ENCODE measurements at places on chromosomes 1 and 21.

GRCh38 chr21:17466166-17466565, 46.7 kb upstream of the CXADR start:
- no peak for DNase-seq

DNA sequence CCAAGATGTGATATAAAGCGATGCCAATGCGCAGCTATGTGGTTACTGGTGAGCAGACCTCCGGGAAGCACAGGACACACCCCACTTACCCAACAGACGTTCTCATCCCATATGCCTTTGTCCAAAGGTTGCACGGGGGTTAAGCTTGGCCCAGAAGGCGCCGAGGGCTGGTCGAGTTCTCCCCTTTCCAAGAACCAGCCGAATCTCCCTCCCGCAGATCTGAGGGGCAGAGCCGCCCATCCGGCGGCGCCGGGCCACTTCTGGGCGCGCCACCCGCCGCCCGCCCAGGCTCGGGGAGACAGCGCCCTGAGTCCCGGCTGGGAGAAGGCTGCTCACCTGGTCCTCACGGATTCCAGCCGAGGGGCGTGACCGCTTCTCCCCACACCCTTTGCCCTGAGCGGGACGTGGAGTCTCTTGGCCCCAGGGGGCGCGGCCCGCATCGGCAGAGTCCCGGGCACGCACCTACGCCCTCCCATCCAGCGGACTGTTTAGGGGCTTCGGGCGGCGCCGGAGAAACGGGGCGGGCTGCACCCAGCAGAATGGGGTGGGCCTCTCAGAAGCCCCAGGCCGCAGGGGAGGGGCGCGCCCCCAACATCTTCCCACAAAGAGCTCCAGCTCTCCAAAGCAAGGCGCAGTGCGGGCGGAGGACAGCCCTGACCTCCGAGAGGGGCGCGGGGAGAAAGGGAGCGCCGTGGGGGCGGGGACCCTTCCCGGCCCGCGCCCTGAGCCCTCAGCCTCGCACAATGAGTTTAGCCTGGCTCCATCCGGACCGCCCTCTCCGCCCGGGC, 615 bp downstream of the GPR161 start:
- DNase-seq, result no peak

DNA sequence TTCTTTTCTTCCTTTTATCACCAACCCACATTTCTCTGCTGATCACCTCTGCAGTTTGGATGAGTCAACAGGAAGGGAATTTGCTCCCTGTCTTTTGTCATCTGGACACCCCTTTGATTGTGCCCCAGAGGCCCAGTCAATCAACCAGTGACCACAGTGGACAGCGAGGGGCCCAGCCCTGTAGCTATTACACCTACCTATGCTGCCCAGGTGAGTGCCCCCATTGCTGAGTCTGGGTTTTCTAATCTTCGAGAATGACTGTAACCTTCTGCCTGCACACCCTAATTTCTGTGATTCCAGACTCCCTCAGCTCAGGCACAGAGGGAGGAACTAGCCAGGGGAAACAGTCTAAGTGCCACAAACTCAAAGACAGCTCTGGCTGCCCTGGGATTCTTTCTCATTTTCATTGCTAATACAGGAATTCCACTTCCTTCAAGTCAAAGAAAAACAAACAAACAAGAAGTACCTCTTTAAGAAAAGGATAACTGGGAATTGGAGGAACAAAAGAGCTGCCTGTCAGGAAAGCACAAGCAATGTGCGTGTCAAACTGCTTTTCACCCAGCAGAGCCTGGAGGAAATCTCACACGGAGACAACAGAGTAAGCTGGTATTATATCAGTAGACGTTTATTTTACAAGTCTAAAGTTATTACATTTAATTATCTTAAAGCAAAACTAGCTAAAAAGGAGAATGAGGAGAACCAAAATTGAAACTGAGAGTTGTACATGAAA, 311.1 kb downstream of the AJAP1 start:
- DNase-seq, result no peak

- no peak for DNase-seq
Observed at GRCh38 chr21:28590676-28591075, 402.0 kb downstream of the LTN1 start.

GRCh38 chr1:83034851-83035250, 964.1 kb downstream of the TTLL7 start:
- no peak for DNase-seq

DNA sequence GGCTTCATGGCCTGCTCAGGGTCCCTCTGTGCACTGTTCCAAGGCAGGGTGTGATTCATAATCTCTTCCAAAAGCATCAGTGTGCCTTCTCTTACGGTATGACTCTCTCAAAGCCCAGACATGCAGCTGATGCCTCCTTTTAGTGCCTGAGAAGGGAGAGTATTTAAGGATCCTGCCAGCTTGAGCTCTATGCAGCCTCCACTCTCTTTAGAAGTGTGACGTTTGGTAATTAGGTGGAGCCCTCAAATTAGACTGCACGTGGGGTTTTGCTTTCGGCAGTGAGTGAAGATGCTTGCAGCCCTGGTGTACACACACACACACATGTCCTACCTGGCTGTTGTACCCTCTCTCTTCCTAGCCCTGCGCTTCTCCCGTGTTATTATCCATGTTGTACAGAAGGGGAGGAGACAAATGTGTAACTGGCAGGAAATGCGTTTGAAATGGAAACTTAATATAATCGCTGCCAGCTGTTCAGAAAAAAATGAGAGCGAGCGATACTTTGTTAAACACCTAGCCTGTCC, 2.6 kb upstream of the C1orf174 start:
- DNase-seq, result peak; percentile 21

GRCh38 chr1:219909476-219909875, 18.9 kb downstream of the SLC30A10 start:
- no peak for DNase-seq

DNA sequence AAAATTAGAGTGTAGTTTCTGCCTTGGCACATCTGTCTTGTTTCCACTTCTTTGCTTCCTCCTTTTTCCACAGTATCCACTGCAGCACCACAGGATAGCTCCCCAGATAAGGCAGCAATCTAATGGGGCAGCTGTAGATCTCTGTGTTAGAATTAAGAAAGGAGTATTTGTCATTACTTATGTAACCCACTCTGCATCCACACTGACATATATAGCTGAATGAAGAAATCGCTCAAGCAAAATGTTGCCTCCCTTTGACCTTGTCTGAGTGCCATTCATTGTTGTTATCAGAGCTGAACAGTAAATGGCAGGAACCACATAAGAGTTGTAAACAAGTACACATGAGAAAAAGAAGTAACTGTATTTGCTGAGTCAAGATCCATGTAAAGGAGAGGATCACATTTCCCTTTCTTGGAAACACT, 45.9 kb upstream of the DPH5 start:
- no peak for DNase-seq

DNA sequence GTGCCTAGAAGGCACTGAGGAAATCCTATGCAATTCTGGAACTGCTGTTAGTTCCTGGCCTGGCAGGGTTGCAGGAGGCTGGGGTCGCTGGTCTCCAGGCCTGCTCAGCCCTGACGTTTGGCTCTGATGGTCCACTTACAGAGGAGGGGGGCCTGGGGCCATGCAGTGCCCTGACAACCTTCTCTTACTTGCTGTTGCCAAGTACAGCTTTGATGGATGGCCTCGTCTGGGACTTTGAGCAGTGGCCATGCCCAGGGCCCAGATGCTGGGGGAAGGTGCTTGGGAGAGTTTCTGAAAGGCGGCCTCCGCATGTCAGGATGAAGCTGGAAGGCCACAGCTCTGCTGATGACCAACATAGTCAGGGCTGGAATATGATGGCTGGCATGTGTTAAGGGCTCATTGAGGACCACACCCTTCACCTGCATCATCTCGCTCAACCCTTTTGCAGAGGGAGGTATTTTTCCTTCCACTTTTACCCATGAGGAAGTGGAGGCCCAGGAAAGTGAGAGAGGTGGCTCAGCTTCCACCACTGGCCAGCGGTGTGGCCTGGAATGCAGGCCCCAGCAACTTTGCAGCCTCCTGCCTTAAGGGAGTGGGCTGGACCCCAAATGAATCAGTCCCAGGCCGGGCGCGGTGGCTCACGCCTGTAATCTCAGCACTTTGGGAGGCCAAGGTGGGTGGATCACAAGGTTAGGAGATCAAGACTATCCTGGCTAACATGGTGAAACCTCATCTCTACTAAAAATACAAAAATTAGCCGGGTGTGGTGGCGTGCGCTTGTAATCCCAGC, 34.7 kb upstream of the LRRC3 start:
- DNase-seq, result no peak

DNA sequence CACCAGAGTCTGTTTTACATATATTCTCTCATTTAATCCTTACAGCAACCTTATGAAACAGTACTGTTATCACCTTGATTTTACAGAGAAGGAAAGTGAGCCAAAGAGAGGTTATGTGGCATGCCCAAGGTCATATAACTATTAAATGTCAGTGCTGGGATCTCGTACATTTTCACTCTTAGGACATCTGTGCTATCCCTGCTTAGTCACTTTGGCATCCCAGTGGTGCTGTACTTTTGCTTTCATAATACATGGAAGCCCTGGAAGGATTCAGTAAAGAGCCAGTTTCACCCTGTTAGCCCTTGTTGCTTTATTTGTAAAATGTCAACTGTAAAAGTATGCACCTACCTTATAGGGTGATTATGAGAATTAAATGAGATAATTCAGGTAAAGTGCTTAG, 104.4 kb downstream of the NFIA start:
- no peak for DNase-seq

- no peak for DNase-seq
Observed at GRCh38 chr1:101220906-101221305, 15.9 kb upstream of the S1PR1 start.

GRCh38 chr1:29319300-29320110, 83.2 kb downstream of the PTPRU start:
- DNase-seq, result no peak

- DNase-seq, result no peak
Observed at GRCh38 chr1:187928696-187929095, 1099.9 kb downstream of the PLA2G4A start.

GRCh38 chr1:229625071-229625914, 629 bp downstream of the TAF5L start:
- peak; percentile 54 for DNase-seq

GRCh38 chr1:53366901-53367502, 39.1 kb upstream of the LRP8 start:
- DNase-seq, result no peak

DNA sequence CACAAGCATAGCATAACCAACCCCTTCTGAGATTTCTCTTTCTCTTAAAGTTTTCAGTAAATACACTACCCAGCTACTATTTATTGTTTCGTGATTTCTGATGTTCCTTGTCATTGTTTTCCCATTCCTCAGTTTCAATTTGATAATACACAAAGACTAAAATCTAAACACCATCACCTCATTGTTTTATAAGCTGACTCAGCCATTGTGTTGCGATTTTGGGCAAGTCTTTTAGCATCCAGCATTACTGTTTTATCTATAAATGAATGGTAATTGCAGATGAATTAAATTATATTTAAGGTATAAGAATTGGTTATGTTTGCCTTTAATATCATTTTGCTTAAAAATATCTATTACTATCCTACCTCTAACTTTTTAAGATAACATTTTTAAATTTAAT, 1308.5 kb downstream of the PLA2G4A start:
- DNase-seq, result no peak

DNA sequence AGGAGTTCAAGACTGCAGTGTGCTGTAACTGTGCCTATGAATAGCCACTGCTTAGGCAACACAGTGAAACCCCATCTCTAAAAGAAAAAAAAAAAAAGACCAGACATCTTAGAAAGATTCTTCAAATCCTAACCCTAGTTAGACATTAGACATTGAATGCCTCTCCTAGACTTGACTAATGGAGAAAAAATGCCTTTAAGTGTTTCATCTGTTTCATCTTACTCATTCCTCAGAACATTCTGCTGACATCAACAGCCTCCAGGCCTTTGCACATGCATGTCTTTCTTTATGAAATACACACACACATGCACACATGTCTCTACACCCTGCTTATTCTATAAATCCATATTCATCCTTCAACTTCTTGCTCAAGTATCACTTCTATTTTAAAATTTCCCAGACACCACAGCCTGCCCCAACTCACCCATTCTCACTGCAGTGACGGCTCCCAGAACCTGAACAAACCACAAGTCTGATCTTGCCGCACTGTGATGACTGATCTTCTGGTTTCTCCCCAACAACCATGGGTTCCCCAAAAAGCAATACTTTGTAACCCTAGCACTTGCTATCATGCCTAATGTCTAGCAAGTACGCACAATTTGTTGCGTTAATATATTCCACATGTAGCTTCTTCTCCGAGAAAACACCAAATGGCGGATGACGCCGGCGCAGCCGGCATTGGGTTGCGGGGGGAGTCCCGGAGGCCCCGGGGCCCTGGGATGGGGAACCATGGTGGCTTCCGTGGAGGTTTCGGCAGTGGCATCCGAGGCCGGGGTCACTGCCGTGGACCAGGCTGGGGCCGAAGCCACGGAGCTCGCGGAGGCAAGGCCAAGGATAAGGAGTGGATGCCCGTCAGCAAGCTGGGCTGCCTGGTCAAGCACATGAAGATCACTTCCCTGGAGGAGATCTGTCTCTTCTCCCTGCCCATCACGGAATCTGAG, 37.4 kb downstream of the LRRC52 start:
- no peak for DNase-seq

DNA sequence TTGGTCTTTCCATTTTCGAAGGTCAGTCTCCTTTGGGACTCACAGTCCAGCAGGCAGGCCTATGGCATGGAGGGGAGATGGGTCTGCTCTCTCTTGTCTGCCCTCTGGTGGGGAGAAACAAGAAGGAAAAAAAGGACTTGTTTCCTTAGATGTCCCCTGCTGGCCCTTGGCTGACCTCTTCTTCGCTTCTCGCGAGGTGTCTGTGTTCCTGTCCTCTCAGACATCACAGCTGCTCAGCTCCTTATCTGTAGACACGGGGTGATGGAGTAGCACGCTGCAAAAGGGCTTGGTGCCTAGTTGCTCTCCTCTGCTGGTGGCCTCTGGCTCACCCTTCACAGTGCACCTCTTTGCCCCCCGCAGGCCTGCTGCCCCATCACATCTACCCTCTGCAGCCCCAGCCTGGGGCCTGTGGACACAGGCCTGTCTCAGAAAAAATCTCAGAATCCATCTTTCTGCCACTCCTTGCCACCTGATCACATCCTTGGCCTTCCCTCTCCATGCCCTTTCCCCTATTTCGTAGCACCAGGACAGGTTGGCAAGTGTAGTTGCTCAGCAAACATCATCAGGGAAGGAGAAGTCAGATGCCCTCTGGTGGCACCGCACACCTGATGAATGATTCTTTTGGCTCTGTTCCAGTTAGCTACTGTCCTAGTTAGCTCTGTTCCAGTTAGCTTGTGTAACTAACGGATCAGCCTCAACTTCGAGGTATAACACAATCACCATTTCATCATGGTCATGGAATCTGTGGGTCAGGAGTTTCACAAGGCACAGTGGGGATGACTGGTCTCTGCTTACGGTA, 18.7 kb upstream of the AK2 start:
- no peak for DNase-seq

GRCh38 chr1:47984175-47984789, 12.9 kb downstream of the TRABD2B start:
- no peak for DNase-seq
